ENCODE measurements at places on chromosomes 16 and 17. TPM values are rescaled to one million over a fixed set of nuclear protein-coding genes. Genes with fewer than 3 reads are reported as not detected.

The CCL7 gene
- total RNA-seq = 0.45 TPM

The HS3ST3B1 gene
- 0.49 TPM for total RNA-seq

The CIBAR2 gene
- total RNA-seq = not detected

The ALDH3A1 gene
- total RNA-seq = 843 TPM

The WNT3 gene
- total RNA-seq = 6.4 TPM

The GAS7 gene
- total RNA-seq = 0.49 TPM

The C16orf96 gene
- not detected for total RNA-seq

The FMNL1 gene
- 31.1 TPM for total RNA-seq

All from A549 treated with DMSO at 1 μM for 4 hours (cell line).